AG08396 (cell line): ENCODE measurements at places on chromosomes 13 and 19.

DNA sequence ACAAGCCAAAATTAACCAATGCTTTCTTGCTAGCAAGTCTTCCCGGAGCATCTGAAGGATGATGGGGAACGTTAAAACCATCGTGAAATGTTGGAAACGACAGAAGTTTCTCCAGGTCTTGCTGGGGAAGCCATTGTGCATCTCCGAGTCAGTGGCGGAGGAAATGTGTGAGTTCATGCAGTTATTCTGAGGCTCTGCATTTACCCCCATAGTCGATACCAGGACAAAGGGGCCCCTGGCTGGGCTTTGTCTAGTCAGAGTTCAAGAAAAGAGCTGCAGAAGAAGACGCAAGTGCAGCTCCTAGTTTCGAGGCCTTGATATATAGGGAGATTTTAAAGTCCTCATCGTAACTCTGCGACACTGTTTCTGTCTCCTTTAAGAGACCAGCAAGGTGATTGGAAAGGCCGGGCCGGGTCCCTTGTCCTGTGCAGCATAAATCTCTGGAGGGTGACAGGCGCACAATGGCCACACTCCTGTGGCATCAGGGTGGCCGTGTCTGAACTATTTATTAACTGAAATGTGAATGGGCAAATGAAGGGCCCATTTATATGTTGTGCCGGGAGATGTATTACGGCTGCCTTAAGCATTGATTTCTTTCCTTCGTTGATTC lies 172.0 kb downstream of the TEX29 start:
- no peak for DNase-seq

- peak; percentile 69 for DNase-seq
Measured at GRCh38 chr19:57830071-57830602, at the start of gene ZNF587B. TSS of gene ZNF587B (plus strand) at chr19:57830299. CDS start at chr19:57830529, 230 bp downstream.

GRCh38 chr19:40716031-40716481 lies 630 bp downstream of the COQ8B start:
- DNase-seq = peak; percentile 56

DNA sequence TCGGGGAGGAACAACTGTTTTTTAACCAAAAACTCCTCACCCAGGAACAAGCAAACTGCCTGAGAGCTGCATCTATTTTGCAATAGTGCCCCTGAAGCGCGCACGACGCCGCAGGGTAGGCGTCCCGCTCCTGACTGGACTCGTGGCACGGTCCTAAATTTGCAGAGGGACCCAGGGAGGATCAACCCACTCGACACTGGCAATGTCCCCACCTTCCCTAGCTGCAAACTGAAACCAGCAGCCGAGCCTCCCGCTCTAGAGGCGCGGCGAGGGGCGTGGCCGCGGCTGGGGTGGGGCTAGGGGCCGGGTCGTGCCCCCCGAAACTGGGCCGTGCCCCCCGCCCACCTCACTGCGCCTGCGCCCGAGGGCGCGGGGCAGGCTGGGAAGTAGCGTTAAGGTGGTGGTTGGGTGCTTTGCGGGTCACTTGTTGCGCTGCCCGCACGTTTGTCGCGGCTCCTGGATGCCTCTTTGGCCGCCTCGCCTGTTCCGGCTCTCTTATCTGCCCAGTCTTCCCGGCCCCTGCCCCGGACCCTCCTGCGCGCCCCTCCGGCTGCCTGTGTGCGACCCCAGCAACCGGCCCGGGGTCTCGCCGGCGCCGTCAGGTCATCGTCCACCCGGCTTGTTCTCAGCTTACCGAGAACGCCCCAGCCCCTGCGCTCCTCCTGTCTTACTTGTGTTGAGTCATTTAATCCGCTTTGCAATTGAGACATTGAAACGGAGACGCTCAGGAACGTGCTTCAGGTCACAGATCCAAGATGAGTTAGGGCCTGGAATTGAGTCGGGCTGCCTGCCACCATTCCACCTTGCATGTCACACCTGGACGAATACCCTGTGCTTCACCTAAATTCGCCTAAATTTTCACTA lies 37.9 kb upstream of the LSM14A start:
- DNase-seq = peak; percentile 97

GRCh38 chr19:48443256-48443655 lies 2.5 kb upstream of the GRWD1 start:
- peak; percentile 42 for DNase-seq

DNA sequence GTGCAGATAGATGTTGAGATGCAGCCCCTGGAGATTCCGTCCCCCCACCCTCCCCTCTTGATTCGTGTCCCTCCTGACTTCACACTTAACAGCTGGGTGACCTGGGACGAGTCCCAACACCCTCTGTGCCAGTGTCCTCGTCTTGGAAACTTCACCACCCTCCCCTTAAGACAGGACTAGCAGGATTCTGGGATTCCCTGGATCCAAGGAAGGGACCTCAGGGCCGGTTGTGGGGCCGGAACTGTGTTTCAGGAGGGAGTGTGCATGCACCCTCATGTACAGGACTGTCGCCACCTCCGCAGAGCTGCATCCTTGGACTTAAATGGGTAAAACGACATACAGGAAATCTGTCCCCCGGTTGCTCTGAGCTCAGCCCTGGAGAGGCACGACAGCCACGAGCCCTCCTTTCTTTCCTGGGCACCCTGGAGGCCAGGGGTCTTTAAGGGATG lies 990 bp downstream of the MYO9B start:
- DNase-seq = no peak

DNA sequence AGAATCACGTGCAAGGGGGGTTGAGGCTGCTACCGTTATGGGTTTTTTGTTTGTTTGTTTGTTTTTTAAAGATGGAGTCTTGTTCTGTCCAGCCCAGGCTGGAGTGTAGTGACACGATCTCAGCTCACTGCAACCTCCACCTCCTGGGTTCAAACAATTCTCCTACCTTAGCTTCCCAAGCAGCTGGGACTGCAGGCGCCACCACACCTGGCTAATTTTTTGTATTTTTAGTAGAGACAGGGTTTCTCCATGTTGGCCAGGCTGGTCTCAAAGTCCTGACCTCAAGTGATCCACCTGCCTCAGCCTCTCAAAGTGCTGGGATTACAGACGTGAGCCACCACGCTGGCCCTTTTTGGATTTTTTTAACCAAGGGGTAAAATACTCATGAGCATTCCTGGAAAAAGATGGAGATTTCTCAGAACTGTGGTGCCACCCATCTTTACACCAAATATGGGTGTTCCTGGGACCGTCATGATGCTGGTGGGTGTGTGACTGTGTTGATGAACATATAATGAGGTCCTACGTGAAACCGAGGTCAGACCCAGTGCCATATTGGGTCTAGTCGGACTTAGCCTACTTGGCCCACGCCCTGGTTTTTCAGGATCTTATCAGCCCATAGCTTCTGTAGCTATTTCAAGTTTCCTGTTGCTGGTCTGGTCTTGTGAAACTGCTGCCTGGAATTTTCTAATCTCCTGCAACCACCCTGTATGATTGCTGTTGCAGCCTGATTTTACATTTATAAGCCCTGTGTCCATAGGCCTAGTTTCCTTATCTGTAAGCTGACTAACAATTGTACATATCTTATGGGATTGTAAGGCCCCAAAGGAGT lies 6.2 kb downstream of the PPP1R15A start:
- no peak for DNase-seq

DNA sequence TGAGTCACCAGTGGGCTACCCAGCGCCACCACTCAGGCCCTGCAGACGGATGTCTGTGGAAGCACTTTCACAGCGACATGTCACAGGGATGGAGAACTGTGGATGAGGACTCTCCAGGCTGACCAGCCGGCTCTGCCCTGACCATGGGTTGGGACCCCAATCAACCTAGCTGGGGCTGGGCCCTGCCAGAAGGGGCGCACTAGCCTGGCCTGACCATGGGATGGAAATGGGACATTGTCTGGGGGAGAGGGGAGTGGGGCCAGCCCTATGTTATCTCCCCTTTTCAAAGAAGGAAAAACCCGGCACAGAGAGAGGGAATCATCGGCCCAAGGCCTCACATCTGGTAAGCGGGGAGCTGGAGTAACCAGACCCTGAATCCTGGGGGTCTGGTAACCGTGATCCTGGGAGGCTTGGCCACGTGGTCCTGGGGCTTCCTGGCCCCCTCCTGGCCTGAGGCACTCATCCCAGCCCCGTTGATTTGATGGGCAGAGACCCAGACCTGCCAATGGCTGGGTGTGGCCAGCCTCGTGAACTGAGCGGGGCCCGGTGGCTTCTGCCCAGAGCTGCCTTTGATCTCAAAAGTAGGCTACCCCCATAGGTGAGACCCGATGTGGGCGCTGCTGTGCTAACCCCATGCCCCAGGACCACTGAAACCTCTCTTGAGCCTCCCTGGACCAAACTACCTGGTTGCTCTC lies 11.2 kb upstream of the SLC7A10 start:
- DNase-seq = no peak

DNA sequence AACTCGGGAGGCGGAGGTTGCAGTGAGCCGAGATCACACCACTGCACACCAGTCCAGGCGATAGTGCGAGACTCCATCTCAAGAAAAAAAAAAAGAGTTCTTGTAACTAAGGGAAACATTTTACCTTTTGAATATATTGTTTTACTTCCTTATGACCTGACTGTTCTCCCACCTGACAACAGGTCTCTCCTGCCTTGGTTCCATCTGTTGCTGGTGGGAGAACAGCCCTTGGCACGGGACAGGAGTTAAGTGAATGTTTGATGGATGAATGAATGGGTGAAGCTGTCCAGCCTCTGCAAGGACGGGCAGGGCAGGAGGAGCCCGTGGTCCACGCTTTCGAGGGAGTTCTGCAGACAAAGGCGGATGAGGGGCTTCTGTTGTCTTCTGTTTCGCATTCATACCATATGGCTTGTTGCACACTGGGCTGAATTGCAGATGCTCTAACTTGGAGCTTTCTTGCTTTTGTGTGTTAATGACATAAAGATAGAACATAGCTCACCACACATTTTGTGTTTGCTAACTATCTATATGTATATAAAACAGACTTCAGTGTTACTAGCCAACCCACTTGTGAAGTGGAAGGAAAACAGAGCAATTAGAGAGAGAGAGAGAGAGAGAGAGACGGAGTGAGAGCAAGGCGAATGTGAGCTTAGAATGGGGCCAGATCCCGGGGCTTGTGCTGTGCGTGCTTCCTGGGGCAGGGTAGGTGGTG lies 16.2 kb upstream of the CCNE1 start:
- DNase-seq = no peak

GRCh38 chr13:111049791-111050538 lies 65.1 kb upstream of the ARHGEF7 start:
- no peak for DNase-seq

DNA sequence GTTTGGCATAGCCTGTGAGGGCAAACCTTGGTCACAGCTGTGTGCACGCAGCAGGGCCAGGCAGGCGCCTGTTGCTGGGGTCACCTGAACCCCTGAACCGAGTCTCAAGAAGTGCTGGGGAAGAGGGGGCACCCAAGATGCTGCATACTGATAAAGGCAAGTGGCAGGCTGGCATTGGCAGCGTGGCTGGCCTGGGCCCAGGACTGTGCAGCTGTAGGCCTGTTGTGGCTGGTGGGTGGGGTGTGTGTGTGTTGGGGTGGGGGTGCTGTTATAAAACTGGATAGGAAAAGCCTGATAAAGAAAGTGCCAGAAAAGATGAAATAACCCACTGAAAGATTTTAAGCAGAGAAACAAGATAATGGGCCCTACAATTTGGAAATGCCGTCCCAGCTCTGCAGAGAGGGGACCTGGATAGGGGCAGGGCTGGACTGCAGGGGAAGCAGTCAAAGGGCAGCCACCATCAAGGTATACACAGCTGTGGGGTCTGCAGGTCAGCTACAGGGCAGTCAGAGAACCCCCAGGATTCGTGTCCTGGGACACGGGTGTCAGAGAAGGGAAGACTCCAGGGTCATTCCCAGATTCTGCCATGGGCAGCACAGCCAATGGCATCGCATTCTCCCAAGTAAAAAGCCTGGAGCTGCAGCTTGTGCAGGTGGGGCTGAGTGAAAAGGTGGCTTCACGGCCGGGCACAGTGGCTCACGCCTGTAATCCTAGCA lies 33.2 kb downstream of the CILP2 start:
- DNase-seq = no peak

GRCh38 chr13:91353494-91353893 lies 6.0 kb downstream of the MIR17HG start:
- DNase-seq = no peak

DNA sequence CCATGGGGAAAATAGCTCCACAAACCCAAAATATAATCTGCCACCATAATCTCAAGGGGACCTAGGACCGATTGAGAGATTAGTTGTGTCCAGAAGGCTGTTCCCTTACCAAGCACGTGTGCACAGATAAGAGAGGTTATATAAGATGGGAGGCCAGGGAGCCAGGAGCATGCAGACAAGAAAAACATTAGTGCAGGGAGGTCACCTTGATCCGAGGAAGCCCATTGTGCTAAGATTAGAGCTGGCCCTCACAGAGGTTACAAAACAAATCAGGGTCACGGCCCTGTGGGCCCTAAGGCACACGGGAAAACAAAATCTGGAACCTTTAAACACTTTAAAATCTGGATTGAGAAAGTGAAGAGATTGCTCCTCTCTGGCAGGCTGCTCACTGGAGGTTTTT lies 37.7 kb downstream of the RGCC start:
- DNase-seq = no peak

DNA sequence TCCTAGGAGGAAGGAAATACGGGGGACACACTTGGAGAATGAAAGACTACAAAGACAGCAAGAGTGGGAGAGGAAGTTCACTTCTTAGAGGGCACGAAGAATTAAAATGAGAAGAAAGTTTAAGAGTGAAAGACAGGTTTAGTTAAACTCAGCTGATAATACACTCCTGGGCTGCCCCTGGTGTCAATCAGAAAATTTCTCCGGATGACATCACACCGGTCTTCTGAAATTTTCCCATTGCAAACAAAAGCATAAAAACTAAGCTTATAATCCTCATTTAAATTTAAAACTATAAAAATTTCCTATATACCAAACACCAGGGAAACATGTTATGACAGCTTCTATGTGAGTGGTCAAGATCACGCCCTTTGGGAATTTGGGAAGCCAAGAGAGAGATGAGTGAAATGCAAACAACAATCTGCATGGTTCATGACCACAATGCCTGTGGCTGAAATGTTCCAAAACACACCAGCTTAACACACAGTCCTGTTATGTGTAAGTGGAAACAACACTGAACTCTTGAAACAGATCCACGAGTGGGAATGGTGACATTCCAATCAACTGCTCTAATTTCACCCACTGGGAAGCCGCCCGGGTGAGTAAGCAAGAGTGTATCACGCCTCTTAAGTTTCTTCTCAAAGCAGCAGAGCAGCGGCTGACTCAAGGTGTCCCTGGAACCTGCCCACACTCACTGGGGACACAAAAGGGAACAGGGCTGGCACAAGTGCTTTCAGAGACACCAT lies 49.0 kb downstream of the BRD4 start:
- no peak for DNase-seq

DNA sequence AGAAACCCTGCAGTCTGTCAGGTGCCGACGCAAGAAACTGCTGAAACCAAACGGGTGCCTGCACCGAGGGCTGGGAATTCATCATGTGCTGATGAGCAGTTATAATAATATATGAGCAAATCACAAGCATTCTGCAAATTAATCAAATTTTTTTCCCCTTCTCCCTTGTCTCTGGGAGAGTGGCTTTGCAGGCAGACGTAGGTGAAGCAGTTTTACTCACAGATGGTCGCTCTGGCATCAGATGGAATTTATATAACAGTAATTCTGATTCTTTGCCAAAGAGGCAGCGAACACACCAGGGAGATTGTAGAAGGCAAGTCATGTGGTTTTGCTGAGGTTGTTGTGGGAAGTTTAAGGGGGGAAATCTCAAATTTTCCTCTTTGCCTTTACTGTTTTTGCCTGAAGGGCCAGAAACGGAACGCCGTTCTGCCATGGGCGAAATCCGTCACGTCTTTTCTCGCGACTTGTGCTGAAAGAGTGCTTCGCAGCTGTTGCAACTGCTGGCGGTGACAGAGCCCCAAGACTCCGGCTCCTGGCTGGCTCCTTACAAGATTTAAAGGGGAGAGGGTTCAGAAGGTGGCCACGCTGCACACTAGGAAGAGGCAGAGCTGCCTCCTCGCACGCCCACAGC lies 320.1 kb downstream of the ZNF536 start:
- DNase-seq = peak; percentile 36
